ENCODE measurements at places on chromosomes 3 and 15.

GRCh38 chr15:51841406-51842040, 12.1 kb downstream of the TMOD3 start:
- DNase-seq: no peak

DNA sequence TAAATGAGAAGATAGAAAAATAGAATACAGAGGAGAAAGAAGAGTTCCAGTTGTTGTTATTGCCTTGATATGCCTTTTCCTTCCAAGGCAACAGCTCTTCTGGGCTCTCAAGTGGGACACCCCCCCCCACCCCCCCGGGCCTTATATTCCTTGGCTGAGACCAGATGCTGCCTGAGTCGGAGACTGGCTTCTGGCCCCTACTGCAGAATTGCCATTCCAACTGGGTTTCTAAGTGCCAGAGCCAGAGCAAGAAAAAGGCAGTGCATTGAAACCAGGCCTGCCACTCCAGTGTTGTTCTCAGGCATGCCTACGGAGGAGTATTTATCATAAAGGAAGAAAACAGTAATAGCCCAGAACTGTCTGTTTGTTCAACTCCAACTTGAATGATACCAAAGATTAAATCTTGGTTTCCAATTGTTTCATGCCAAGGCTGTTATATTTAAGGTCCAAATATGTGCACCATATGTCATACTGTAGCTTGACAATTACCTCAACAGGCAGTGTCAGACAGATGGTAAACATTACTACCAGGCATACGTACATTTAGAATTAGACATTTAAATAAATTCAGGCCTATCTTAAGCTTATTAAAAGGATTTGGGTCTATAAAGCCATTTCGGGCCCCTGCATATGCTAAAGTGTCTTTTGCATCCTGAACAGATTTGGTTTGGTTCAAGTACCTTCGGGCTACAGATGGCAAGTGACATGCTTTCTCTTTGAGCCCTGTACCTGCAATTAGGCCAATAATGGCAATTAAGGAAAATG, 209.9 kb upstream of the SEMA6D start:
- no peak for DNase-seq

DNA sequence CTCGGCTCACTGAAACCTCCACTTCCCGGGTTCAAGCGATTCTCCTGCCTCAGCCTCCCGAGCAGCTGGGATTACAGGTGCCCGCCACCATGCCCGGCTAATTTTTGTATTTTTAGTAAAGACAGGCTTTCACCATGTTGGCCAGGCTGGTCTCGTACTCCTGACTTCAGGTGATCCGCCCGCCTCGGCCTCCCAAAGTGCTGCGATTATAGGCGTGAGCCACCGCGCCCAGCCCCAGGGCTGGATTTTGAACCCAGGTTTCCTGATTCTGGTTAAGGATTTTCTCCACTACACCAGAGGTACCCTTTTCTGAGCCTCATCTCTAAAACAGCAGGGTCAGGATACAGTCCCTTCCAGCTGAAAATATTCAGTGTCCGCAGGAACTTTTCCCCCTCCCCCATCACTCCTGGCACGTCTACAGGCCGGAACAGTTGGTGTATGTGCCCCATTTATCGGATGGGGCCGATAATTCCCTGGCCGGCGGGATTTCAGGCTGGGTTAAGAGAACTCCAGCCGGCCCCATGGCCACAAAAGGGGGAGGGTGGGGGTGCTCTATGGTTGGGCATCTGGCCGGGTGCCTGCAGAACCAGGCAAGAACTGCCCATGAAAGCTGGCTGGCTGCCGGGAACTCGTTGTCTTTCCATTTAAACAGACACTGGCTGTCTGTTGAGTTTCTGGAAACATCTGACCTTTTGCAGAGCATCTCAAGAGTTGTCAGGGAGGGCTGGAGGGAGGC, 26.8 kb upstream of the SEMA4B start:
- peak; percentile 70 for DNase-seq

DNA sequence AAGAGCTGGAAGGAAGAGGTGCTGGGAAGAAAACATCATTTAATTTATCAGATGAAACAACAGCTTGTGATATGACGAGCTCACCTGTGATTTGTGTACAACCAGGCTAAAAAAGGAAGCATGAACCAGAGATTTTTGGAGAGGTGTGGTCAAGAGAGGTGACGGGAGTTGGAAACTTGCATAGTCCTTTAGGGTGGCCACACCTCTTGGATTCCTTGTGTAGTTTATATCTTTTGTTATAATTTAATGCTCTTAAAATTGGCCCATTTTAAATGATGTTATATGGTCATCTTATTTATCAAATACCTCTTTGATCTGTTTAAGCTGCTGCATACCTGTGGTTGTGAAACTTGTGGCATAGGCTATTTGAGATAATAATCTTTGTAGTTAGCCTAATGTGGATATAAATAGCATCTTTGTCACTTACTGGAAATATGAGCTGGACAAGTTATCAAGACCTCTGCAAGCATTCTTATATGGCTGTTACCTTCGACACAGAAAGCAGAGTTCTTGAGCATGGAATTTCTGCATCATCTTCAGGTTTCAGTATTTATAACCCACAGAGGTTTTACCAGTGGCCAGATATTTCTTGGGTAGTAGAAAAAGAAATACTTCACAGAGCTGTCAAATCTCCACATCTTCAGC, 49.1 kb downstream of the IL1RAP start:
- peak; percentile 4 for DNase-seq

GRCh38 chr3:137008976-137009375, 51.2 kb downstream of the IL20RB start:
- no peak for DNase-seq

- no peak for DNase-seq
These were observed 1.1 kb downstream of the ANPEP start for GRCh38 chr15:89813381-89814111.

DNA sequence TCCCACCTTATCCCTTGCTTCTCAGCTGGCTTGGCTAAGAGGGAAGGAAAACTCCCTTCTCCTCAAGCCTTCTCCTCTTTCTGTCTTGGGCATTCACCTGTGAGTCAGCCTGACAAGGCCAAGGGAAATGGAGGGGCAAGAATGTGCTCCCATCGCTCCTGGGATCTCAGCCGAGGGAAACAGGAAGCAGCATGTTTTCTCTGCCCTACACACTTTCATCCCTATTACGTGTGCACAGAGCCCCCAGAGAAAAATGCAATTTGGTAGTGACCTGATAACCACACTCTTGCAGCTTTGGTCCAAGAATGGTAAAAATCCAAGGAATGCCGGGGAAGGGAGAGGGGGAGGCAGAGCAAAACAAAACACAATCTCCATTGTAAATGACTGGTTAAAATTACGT, 32.9 kb upstream of the MTMR10 start:
- DNase-seq: peak; percentile 73

GRCh38 chr15:47188758-47189507, 528.4 kb upstream of the SEMA6D start:
- no peak for DNase-seq

DNA sequence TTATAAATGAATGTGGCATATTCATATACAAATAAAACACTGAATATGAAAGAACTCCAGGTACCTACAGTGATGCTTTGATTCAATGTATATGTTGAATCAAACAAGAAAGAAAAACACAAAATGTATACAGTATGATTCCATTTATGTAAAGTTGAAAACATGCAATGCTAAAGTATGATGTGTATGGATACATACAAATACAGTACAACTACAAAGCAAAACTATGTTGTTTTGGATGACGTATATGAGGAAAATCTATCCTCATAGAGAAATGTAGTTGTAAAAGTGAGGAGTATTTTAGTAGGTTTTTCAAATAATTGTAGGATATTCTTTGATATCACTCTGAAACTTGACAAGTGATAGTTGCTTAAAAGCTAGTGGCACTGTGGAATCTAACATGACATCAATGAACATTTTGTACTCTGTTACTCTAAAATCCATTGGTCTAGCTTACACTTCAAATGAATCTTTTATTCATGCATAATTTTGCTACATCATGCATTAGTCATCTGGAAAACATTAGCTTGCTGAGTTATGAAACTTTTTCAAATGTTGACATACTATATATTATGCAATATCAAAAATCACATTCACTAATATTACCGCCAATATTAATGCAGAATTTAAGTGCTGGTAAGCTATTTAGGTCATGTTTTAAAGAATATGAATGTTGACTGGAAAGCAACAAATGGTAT, 278.1 kb upstream of the CHRNA7 start:
- DNase-seq: peak; percentile 1

DNA sequence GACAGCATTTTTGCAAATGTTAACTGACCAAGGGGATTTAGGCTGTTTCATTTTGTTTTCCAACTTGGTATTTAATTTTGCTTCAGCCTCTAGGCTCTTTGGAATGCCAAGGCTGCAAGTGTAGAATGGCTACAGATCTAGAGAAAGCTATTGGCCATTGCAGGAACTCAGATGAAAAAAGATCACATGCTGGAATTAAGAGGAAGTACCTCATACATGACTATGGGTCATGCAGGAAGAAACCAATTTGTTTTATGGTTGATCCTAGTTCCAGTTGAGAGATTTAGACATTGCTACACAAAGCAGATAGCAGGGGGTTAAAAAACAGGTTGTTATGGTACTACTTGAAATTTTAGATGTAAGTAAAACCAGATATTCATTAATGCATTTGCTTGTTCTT, 12.7 kb upstream of the CLDN16 start:
- DNase-seq: no peak

- DNase-seq: no peak
These were observed 441.3 kb downstream of the TBL1XR1 start for GRCh38 chr3:176755977-176756376.

DNA sequence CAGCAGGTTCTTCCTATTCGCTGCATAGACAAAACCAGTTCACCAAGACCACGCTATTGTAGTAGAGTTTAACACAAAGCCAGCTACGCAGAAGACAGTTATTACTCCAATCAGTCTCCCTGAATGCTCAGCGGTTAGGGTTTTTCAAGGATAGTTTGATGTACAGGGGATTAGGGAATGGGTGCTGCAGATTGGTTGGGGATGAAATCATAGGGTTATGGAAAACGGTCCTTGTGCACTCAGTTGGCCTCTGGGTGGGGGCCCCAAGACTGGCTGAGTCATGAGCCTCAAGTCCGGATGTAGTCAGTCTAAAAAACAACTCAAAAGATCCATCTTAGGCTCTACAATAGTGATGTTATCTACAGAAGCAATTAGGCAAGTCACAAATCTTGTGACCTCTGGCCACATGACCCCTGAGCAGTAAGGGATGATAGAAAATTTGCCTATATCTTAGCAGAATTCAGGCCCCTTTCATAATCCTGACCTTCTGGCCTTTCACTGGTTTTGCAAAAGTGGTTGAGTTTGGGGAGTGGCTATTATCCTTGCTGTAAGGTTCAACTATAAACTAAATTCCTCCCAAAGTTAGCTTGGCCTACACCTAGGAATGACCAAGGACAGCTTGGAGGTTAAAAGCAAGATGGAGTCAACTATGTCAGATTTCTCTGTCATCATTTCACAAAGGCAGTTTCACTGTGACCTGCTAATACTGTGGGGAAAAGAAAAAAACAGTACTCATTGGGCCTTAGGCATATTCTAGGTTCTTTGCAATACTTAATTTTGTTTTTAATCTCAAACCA, 57.7 kb downstream of the LIPC start:
- DNase-seq: no peak

GRCh38 chr3:126914226-126914625, 68.7 kb upstream of the PLXNA1 start:
- DNase-seq: peak; percentile 46

GRCh38 chr3:74080056-74080461, 455.3 kb upstream of the PDZRN3 start:
- no peak for DNase-seq

DNA sequence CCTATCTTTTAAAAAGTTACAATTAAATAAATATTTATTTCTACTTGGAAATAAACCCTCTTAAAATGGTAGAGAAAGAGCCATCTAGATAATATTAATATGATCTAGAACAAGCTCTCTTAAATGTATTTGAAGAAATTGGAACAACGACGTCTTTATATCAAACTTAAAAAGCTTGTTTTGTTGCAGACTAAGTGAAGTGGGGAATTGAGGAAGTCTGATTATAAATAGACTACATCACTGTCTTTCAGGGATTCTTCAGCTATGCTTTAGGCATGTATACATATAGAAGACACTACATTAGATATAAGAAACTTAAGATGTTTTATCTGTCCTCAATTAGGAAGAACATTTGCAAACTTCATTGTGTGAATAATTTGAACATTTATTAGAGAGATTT, 1.8 kb downstream of the BCHE start:
- no peak for DNase-seq

DNA sequence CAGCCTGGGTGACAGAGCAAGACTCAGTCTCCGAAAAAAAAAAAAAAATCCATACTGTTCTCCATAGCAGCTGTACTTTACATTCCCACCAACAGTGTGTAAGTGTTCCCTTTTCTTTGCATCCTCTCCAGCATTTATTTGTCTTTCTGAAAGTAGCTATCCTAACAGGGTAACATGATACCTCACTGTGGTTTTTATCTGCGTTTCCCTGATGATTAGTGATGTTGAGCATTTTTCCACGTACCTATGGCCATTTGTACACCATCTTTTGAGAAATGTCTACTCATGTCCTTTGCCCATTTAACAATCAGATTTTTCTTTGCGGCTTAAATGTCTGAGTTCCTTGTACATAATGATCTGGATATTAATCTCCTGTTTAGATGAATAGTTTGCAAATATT, 119.3 kb downstream of the RFX7 start:
- peak; percentile 19 for DNase-seq

DNA sequence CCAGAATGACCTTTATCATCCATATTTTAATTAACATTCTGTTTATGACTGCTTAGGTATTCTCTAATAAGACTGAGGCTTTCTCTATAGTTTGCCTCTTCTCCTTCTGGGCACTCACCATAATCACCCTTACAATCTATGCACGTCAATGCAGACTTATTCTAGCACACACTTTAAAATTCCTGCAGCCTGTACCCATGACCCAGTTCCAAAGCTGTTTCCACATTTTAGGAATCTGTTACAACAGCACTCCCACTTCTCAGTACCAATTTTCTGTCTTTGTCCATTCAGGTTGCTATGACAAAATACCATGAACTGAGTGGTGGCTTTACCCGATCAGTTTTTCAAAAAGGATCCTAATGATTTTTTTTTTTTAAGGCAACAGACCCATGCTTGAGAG, 103.5 kb downstream of the SOX14 start:
- no peak for DNase-seq

GRCh38 chr3:36394176-36394575, 13.9 kb downstream of the STAC start:
- no peak for DNase-seq

Data from LHCN-M2 (cell line).